Activated T-cell treated with anti-CD3 and anti-CD28 coated beads for 1 hour (primary cell): ENCODE measurements at places on chromosomes 2 and 18.

- DNase-seq: no peak
Observed at GRCh38 chr2:181771356-181771755, 91.0 kb upstream of the NEUROD1 start.

DNA sequence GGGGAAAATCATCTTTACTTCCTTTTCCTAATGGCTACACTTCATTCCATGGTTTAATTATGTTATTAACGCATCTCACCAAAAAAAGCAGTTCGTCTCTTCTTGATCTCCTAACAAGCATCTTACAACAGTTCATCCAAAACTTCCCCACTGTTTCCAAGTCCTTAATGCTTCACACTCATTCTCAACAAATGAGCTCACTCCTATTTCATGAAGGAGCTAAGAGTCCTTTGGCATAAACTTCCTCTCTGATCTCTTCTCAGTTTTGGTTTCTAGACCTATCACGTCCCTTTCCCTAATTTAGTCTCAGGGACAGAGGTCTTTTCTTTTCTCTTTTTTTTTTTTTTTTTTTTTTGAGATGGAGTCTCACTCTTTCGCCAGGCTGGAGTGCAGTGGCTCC is 205.9 kb upstream of the SLC39A10 start:
- no peak for DNase-seq

DNA sequence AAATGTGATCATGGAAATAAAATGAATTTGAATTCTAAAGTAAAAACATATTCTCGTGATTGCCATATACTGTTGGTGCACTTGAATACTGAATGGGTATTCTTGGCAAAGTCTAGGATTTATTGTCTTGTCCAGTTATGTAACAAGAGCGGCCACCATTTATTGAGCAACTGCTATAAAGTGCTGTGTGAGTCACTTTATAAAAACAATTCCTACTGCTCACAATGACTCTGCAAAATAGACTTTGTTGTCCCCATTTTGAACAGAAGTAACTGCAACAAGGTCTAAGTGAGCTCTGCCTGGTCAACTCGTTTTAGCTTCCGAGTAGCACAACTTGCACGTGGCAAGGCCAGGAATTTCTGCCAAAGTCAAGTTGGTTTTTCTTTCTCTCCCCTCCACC is 995.6 kb upstream of the FANCL start:
- DNase-seq: no peak

DNA sequence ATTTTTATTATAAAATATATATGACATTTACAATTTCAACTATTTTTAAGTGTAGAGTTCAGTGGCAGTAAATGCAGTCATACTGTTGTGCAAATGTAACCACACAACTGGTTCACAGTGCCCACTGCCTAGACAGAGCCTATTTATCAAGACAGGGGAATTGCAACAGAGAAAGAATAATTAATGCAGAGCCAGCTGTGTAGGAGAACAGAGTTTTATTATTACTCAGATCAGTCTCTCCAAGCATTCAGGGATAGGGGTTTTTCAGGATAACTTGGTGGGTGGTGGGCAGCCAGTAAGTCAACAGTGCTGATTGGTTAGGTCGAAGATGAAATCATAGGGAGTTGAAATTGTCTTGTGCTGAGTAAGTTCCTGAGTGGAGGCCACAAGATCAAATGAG is 200.3 kb downstream of the NYAP2 start:
- DNase-seq: no peak

DNA sequence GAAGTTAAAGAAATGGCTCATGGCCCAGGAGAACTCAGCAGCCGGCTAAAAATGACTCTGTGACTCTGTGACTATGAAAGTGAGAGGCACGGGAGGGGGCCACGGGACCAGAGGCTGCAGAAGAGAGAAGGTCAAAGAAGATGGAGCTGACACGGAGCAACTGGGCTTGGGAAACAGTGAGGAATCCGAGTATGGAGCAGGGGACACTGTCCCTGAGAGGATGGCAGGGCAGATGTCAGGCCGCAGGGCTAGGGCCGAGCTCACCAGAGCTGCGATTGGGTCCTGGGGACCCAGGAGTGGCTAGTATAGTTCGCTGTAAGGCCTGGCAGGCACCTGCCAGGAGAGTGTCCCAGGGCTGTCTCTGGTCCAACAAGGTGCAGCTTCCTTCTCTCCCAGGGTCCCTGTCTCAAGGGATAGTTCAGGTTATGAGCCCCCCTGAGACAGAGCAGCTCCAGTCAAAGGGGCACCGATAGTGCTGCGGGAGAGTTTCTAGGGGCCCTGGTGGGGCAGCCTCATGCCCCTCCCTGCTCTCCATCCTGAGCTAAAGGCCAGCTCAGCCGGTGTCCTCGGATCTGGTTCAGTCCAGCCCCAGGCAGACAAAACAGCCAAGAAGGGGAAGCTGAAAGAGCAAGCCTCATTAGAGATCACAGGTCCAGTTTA is 42.7 kb downstream of the CIB4 start:
- DNase-seq: no peak

GRCh38 chr2:233463586-233463985 is 103.0 kb downstream of the USP40 start:
- DNase-seq: no peak

DNA sequence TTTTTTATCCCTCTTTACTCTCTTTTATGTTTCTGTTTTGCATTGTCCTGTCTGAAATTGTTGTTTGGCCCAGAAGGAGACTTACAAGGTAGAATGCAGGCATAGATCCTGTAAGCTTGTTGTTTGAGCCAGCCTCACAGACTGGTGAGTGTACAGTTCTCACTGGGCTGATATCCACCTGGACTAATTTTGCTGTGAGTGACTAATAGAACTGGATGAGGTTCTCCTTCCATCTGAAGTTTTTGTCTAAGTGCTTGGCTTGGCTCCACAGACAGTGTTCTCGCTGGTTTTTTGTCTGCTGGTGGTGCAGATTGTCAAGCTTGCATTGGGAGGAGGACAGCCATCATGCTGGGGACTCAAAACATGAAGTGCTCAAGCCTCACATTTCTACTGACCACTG is 495.7 kb downstream of the TSN start:
- no peak for DNase-seq

GRCh38 chr2:118050386-118050785 is 36.5 kb upstream of the CCDC93 start:
- no peak for DNase-seq

- no peak for DNase-seq
Observed at GRCh38 chr2:240498171-240498957, 59.4 kb downstream of the ANKMY1 start.

DNA sequence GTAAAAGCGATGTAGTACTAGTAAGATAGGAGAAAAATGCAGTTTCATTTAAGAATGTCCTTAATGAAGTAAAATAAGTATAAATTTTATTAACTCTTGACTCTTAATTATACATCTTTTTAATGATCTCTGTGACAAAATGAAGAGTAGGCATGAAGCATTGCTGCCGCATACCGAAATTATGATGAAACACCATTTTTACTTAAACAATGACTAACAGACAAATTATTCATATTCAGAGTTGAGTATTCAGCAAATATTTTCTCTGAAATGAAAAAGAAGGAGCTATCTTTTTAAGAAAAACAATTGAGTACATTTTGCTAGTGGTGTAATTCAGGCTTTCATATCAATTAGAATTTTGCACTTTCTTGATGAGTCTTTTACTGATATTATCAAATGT is 150.6 kb upstream of the DOCK10 start:
- no peak for DNase-seq

GRCh38 chr2:145617420-145617819 is 1097.5 kb upstream of the ZEB2 start:
- no peak for DNase-seq

DNA sequence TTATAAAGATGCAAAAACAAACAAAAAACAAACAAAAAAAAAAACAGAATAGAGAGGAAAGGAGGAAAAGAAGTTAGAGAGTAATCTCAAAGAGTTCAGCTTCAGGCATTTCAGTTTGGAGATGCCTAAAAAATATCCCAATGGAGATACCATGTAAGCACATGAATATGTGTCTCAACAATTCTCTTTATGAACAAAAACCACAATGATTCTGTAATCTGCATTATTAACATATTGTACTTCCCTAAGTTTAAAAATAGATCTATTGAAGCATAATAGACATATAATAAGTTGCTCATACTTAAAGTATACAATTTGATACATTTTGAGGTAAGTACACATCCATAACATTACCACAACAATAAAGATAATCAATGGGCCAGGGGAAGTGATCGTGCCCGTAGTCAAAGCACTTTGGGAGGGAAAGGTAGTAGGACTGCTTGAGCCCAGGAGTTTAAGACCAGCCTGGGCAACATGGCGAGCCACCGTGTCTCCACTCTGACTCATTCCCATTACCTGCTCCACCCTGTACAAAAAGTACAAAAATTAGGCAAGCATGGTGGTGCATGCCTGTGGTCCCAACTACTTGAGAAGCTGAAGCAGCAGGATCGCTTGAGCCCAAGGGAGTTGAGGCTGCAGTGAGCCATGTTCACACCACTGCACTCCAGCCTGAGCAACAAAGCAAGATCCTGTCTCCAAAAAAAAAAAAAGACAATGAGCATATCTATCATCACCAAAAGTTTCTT is 158.9 kb downstream of the ATAD2B start:
- DNase-seq: no peak

GRCh38 chr18:63318889-63319382 is 633 bp downstream of the BCL2 start:
- DNase-seq: no peak

DNA sequence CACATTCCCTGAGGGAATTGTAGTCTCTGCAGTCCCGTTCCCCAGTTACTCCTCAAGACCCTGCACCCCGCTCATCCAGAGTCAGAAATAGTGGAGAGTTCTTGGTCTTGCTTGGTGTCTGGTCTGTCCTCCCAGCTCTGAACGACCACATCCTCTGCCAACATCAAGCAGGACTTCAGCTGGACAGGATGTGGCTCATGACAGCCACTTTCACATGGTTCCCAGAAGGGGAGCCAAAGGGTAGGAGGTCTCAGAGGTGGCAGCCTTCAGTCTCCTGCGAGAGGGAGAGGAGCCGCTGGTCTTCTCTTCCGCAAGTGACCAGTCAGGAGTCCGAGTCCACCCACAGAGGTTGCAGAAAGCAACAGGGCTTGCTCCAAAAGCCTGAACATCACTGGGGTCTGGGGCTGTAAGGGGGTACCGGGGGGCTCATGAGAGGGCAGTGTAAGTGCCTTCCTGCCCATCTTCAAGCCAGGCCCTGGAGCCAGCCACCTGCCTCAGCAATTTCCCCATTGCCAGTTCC is 29.8 kb downstream of the B3GNT7 start:
- DNase-seq: no peak

- DNase-seq: no peak
Observed at GRCh38 chr18:69755041-69755440, 192.6 kb downstream of the CD226 start.

- no peak for DNase-seq
Observed at GRCh38 chr2:1979138-1979537, 234.8 kb upstream of the PXDN start.

DNA sequence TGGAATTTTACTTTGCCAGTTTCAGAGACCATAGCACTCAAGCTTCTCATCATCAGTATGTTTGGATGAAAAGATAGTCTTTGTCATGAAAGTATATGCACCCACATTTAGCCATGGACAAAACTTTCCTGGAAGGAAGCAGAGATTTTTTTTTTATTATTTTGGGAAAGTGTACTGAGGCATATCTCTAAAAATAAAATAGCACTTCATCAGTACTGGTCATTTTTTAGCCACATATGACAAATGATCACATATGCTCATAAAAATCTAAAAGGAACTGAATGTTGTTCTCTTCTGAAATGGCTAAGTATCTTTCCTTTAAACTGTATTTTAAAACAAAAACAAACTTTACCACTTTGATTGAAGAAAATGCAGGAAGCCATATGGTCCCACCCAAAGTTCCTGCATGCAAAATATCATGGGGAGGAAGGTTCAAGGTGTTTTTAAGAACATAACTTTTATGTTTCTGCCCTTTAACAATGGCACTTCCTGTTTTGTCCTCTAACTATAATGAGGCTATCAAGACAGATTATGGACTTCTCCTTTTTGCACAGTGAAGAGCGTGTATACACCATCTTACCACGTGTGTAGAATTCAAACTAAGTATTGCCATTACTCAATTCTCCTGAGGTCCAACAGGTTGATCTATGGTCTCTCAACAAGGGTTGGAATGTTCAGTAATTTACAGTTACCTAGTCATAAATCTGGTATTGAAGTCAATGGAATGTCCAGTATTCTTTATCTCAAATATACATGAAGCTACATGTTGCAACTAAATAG is 77.1 kb upstream of the SLC39A10 start:
- DNase-seq: no peak

DNA sequence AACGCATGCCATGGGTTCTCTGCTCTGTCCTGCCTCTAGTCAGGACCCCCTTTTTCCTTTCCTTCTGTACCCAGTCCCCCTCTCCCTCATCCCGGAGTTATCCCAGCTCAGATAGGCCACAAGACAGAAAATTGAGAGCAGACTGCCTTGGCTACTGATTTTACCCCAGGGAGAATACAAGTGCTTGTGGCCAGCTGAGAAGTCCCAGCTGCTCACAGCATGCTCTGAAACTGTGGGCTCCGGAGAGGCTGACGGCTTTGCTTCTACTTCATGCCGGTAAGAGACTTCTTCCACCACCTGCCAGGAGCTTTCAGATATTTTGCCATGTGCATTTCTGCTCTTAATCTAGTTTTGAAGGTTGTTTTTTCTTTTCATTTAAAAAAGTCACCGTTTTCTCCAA is 20.0 kb upstream of the SIX2 start:
- DNase-seq: no peak

- no peak for DNase-seq
Observed at GRCh38 chr2:73265298-73266060, 18.8 kb downstream of the FBXO41 start.

DNA sequence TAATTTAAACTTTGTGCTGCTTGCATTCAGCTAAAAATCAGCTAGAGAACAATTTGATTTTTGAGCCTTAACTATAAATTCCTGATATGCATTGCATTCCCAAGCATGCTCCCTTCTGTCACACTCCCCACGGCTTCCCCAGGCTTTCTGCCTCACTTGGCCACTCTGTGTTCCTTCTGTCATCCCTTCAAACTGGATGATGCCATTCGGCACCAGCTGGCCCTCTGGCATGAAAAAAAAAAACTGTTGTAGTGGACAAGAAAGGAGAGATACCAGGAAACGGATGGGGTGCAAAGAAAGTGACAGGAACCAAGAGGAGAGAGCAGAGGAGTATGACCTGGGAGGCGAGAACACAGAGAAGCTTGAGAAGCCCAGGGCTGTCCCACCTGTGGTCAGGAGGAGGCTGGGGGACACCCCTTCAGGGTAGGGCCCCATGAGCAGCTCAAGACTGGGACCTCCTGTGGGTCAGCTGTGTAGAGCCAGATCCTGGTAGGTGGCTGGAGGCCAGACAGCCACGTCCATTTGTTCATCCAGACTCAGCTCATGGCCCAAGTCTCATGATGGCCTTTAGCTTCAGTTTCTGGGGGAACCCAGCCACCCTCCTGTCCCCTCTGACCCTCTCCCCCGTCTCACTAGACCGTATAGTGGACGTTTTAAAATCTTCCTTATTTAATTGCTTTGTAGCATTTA is 211.8 kb downstream of the GBX2 start:
- DNase-seq: no peak

GRCh38 chr2:217430916-217431576 is 571.2 kb upstream of the TNP1 start:
- no peak for DNase-seq

DNA sequence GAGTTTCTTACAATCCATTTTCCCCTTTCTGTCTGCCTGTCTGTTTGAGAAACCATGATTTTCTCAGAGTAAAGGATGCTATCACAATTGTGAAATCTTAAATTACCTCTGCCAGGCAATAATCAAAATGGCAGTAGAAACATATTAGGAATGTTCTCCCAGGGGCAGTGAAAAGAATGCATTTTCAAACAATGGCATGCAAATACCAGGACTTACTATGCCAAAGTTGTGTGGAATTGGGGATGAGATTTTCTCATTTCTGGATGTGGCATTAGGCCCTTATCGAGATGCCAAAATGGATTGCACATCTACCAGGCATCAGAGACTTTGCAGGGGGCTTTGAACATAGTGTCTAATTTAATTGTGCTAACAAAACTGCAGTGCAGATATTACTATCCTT is 821.4 kb downstream of the RNF144A start:
- no peak for DNase-seq
